NCI-H1092 (cell line): ENCODE measurements at places on chromosomes 13 and 19.

DNA sequence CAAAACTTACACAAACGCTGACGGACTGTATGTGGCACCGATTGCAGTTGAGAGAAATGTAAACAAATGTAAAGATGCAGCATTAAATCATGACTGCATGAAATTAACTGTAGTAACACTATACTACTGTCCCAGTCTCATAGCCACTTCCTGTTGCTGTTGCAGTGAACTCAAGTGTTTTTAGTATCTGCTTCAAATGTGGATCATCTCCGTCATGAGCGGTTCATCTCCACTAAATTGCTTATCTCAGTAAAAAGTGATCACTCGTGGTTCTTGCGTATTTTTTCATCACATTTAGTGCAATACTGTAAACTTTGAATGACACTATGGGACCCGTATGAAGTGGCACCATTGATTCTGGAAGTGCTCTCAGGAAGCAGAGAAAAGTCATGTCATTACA is 60.3 kb upstream of the RNF113B start:
- DNase-seq, result no peak

GRCh38 chr13:88042489-88042888 is 371.3 kb downstream of the SLITRK5 start:
- no peak for DNase-seq

DNA sequence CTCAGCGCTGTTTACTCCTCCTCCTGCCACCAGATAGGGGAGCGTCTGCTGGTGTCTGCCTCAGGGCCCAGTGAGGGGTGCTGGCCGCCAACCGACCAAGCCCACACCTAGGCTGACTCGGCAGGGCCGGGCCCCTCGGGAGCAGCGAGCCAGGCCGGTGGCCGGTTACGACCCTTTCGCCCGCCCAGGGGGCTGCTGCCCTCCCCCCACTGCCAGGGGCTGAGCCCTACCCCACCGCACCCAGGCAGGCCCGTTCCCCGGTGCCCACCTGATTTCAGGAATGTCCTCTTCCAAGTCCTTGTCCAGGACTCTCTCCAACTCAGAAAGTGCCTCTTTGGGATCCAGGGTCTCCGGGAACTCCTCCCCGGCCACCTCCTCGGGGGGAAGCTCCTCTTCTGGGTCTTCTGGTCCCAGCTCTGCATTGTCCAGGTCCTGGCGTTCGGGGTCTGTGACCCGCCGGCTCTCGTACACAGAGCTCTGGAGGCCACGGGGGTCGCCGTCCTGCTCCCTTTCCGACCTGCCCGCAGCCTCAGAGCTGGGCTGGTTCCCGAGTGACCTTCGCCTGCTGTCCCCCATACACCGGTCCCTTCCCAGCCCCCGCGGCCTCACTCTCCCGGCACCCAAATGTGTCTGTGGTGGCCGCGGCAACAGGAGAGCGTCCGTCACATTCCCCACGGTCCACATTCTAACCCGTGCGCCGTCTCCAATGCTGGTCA is 31.0 kb upstream of the MIER2 start:
- DNase-seq, result no peak

DNA sequence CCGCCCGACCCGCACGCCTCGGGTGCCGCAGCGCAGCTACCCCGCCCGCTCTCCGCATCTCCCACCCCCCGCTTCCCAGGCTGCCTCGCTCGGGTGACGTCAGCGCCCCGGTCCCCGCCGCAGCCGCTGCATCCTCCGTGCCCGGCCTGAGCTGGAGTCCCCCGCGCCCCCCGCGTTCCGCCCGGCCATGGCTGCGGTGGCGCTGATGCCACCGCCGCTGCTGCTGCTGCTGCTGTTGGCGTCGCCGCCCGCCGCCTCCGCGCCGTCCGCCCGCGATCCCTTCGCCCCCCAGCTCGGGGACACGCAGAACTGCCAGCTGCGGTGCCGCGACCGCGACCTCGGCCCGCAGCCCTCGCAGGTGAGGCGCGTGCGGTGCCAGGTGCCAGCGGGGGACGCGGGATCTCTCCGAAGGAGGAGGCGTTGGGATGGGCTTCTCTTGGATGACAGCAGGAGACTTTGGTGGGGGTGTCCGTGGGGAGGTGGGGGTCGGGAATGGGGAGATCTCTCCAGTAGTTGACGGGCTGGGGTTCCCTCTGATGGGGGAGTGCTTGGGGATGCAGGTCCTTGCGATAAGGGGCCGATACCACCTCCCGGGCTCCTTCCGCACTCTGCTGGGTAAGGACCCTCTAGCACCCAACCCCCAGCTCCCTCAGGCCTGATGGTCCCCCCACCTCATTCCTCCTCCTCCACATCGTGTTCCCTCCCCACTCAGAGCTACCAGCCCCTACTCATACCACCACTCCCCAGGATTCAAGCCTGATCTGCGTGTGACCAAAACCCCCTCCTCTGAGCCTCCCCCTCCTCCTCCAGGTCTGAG is at the start of gene TMEM59L:
Gene TMEM59L (plus strand): TSS at position 99 of the 817 bp plus-strand sequence. CDS start 89 bp downstream, at position 188.
- no peak for DNase-seq

- DNase-seq, result no peak
These were observed 523.2 kb downstream of the KLF12 start for GRCh38 chr13:73610799-73611592.

DNA sequence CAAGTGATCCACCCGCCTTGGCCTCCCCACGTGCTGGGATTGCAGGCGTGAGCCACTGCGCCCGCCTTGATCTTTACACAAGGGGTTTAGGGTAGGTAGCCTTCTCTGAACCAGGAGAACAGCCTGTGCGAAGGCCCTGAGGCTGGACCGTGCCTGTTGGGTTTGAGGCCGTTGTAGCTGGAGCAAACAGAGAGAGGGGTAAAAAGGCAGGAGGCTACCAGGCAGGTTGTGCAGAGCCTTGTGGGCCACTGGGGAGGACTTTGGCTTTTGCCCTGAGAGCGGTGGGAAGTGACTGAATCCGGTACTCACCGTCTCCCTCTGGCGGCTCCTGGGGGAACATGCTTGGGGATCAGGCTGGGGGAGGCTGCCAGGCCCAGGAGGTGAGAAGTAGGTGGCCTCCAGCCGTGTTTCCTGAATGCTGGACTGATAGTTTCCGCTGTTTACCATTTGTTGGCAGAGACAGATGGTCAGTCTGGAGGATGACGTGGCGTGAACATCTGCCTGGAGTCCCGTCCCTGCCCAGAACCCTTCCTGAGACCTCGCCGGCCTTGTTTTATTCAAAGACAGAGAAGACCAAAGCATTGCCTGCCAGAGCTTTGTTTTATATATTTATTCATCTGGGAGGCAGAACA is 24.6 kb downstream of the SPC24 start:
- peak; percentile 33 for DNase-seq

- DNase-seq, result no peak
These were observed 712.5 kb downstream of the DIAPH3 start for GRCh38 chr13:59451236-59451635.

- DNase-seq, result peak; percentile 29
These were observed 3.7 kb downstream of the FGF9 start for GRCh38 chr13:21674490-21675009.

GRCh38 chr13:39297664-39298171 is 259.5 kb downstream of the NHLRC3 start:
- DNase-seq, result no peak

GRCh38 chr19:50728084-50728737 is 5.0 kb downstream of the CLEC11A start:
- DNase-seq, result no peak

DNA sequence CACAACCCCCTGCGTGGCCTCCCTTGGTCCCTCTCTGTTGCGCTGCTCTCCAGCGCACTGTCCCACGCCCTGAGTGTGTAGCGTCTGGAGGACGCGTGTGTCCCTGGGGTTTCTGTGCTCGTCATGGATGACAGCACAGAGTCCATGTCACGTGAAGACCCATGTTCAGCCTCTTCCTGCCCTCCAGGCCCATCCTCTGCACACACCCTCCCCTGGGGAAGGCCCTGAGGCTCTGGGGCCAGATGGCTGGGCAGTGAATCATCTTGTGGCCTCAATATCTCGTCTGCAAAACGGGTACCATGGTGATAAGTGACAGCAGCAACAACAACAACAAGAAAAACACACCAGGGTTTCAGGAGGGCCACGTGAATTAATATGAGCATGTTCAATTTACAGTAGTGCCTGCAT is 71.5 kb upstream of the ARHGEF7 start:
- DNase-seq, result no peak

GRCh38 chr13:51240958-51241357 is 18.8 kb downstream of the FAM124A start:
- no peak for DNase-seq
